NCI-H1417 treated with DMSO at 0.1 percent for 48 hours (cell line): ENCODE measurements at places on chromosomes 2 and 18.

DNA sequence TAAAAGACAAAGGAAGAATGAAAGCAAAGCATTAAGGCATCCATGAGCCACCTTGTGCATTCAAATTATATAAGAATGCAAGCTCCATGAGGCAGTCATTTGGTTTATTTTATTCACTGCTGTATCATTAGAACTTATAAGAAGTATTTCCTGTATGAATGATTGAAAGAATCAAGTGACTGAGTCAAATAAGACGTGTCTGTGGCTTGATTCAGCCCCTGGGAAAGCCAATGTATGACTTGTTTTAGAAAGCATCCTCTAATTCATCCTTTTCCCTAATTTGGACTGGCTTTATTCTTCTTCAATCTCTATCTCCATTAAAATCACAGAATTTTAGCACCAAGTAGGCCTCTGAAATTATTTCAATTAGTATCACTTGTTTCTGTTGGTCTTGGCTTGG, 461.1 kb downstream of the LPIN1 start:
- no peak for DNase-seq

GRCh38 chr18:14940735-14941134, 192.8 kb downstream of the ANKRD30B start:
- DNase-seq: no peak

DNA sequence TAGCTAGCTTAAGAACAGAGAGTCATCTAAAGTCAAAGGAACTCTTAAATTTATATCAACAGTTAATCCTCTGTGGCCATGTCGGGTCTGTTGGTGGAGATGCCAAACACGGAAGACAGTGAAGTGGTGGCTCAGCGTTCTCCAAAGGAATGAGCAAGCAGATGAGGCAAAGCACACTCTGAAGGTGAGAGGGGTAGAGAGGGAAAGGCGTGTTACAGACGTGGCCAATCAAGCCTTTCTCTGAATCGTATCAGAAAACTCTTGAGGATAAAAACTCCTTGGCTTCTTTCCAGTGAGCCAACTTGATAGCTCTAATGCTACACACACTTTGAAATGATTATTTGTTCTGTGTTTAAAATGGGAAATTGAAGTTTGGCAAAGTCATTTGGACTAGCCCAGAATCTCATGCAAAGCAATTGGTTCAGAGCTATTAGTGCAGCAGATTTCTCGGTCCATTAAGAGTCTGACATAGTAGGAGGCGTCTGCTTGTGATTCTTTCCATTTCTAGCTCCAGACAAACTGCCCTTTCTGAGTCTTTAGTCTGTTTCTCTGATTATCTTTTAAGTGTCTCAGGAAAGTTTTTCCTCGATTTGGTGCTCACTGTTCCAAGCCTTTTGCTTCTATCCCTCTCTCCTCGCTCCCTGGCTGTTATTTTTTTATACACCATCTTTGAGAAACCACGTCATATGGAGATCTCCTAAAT, 57.5 kb upstream of the CPO start:
- DNase-seq: no peak

- DNase-seq: no peak
Measured at GRCh38 chr2:119537792-119538191, 6.5 kb upstream of the CFAP221 start.

DNA sequence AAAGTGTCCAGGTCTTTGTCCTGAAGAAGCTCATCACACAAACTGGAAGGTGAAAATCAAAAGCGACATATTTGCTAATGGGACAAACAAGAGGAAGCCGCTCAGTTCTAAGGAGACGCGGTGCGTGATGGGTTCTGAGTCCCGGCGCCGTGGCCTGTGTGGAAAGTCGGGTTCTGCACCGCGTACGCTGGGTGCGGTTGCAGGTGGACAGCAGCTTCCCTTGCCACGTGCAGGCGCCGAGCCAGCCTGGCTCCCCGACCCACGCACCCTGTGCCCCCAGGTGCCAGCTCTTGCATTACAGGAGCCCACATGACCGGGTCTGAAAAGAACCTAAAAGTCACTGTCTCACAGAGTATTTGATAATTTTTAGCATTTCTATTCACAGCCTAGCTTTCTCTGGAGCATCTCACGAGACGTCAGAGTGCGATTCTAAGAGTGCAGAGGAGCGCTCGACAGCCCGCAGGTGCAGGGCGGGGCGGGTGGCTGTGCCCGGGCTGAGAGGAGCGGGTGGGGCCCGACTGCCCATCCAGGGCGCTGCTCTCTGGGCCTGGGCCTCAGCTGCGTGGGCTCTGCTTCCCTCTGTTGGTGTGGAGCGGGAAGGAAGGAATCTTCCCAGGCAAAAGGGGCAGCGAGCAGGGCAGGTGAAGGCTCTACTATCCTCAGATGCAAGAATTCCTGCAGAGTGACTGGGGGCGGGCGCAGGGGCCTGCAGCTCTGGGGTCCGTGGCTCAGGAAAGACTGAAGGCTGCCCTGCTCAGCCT, 39.4 kb downstream of the MYT1L start:
- DNase-seq: no peak

DNA sequence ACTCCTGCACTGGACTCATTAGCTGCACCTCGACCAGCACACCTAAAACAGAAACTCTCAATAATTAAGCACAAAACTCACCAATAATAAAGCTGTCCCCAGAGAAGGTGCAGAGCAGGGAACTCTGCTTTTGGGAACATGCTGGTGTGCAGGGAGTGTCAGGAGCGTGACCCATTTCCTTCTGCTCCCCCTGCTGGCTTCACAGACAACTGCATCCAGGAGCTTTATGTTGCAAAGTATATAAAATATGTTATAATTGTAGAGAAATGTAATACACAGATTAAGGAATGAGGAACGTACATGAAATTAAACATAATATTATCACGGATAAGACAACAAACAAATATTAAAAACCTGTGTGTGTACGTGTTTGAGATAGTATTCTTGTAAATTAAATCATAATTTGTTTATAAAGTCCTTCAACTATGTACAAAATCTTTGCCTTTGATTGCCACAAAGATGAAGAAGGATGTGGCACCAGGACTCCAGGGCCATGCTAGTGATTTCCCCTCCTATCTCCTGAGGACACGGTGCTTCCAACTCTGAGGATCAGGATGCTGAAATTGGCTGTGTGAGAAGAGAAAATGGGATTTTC, 68.6 kb upstream of the MAL start:
- no peak for DNase-seq

DNA sequence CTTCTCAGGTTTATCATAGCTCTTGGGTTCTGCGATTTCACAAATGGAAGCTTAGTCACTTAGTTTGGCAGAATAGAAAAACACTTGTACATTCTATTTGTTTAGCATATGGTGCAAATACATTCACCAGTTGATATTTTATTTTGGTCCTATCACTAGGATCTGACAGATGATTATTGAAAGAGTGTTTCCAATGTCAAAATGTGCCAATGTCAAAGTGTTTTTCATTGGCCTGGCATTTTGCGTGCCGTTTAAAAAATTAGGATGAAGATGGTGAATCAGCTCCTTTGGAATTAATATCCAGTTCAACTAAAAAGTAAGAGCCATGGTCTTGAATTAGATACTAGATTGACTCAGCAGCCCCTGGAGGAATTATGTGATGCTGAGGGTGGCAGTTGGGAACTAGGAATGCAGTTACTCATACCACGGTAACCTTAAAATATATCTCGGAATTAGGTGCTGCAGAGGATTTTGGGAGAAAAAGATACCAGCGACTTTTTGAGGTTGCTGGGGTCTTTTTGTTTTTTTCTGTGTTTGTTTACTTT, 87.0 kb downstream of the SPHKAP start:
- no peak for DNase-seq

- no peak for DNase-seq
Measured at GRCh38 chr2:53572696-53573095, 194.9 kb upstream of the CHAC2 start.

- no peak for DNase-seq
Measured at GRCh38 chr2:47699533-47700215, 83.3 kb upstream of the MSH6 start.

DNA sequence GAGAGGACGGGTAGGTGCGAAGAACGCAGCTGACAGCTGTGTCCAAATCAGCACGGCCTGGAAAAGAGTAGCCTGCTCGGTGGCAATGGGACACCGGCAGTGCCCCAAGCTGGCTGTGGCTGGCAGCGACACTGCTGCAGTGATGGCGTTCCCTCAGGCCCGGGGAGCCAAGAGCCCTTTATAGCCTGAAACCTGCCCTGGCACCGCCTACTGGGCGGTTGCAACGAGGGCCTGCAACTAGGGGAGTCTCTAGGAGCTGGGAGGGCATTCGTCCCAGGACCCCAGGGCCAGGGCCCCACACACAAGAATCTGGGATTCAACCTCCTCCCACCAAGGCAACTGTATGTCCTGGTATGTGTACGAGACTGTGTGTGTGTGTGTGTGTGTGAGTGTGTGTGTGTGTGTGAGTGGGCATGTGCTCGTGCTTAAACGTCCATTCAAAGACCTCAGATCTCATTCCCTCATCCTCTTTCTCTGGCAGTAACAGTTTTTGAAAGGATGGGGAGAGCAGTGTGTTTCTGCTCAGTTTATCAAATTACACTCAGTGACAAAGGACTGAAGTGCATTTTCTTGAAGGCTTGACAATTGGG, 6.8 kb upstream of the CYP26B1 start:
- no peak for DNase-seq

DNA sequence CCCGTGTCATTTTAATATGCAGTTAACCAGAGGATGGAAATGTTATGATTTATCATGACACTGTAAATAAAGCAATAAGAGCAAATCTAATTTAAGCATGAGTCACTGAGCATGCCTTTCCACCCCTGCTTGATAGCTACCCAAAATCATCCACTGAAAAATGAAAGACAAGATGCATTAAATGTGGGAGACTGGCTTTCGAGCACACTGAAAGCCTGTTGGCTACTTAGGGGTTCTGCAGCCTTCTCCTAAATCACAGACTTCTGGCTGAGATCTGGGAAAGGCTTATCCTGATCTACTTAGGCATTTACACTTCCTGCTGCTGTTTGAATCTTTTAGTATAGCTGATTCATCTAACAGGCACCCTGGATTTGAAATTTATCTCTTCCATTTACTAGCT, 778.3 kb upstream of the CDH7 start:
- DNase-seq: no peak

DNA sequence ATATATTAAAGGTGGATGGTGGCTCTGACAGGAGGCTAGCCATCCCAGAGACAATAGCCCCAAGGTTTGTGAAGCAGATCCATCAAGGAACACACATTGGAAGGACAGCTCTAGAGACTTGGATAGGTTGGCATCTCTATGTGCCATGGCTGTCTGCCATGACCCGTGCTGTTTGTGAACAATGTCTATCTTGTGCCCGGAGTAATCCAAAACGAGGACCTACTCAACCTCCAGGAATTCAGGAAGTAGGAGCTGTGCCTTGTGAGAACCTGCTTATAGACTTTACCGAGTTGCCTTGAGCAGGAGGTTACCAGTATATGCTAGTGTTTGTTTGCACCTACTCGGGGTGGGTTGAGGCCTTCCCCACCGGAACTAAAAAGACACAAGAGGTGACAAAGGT, 43.1 kb upstream of the SELENOI start:
- no peak for DNase-seq

DNA sequence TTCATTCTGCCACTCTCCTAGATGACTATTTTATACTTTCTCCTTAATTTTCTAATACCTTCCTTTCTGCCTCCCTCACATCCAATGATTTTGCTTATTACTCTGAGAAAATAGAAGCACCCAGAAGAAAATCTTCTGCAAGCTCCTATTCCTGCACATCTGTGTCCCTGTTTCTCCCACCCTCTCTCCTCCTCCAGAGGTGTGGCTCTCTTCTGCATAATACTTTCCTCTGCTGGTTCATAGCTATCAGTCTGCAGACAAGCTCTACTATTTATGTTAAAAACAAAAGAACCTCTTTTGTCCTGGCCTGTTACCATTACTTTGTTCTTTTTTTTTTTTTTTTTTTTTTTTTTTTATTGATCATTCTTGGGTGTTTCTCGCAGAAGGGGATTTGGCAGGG, 34.3 kb downstream of the ACSL3 start:
- no peak for DNase-seq

DNA sequence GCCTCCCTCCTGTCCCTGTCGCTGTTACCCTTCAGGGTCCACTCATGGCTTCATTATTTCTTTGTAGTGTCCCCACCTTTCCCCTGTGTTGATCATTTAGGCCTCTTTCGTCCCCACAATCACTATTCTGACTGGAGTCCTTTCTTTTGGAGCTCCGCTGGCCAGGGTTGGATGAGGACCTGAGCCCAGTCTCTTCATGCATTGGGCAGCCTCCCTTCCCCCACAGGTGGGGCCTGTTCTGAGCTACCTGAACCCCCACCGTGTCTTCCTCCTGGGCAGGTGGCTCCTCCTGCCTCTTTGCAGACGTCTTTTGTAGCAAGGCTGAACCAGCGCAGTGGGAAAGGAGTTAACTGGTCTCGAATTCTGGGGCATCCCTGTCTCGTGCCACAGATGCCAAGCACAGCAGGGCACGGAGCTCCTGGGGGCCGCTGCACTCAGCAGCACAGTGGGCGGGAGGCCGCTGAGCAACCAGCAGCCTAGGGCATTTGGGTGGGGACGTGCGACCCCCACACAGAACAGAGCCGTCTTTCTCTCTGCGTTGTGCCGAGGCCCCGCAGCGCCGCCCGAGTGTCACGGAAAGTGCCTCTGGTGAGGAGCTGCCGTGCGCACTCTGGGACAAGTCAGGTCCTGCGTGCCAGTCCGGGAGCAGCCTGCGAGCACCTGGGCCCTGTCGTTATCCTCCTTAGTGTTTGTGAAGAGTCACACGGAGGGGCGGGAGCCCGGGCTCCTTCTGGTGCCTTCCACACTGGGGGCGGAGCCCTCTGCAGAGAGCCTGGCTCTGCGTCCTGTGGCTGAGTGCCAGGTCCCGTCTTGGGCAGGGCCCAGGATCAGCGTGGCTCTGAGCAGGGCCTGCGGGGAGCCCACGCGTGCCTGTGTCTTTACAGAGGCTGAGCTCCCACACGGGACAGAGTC, 130.1 kb downstream of the NFATC1 start:
- DNase-seq: no peak

DNA sequence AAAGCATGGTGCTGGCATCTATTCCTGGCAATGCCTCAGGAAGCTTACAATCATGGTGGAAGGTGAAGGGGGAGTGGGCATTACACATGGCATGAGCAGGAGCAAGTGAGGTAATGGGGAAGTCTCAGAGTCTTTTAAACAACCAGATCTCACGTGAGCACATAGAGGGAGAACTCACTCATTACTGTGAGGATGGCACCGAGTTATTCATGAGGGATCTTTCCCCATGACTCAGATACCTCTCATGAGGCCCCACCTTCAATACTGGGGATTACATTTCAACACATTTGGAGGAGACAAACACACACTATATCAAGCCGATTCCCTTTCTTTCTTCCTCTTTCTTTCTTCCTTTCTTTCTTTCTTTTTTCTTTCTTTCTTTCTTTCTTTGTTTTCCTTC, 47.9 kb upstream of the FANCL start:
- DNase-seq: no peak

DNA sequence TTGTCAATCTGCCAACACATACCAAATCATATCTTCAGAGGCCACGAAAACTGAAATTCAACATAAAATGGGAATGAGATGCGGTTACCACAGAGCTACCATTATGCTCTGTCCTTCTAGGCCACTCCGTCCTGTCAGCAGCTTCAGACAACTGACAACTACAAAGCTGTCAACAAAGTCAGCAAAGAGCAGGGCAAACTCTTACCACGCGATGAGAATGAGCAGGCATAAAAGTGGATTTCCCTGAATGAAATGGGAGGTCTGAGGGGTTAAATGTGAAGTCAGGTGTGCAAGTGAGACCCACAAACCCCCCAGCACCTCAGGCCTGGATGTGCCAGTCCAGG, 130.1 kb downstream of the LNPK start:
- no peak for DNase-seq

GRCh38 chr2:7508296-7508943, 591.2 kb downstream of the RNF144A start:
- peak; percentile 74 for DNase-seq

GRCh38 chr2:126748188-126748760, 92.3 kb downstream of the GYPC start:
- no peak for DNase-seq

- DNase-seq: no peak
Measured at GRCh38 chr2:190584980-190585661, 50.6 kb upstream of the NEMP2 start.
